ENCODE measurements at places on chromosomes 7 and 10.

DNA sequence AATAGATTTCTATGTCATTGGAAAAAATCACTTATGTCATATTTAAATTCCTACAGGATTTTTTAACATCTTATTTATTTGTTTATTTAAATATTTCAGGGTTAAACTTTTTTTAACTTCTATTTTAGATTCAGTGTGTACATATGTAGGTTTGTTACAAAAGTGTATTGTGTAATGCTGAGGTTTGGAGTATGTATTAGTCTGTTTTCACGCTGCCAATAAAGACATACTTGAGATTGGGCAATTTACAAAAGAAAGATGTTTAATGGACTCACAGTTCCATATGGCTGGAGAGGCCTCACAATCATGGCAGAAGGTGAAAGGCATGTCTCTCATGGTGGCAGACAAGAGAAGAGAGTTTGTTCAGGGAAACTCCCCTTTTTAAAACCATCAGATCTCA, 65.4 kb downstream of the MGAM2 start:
- no peak for DNase-seq

DNA sequence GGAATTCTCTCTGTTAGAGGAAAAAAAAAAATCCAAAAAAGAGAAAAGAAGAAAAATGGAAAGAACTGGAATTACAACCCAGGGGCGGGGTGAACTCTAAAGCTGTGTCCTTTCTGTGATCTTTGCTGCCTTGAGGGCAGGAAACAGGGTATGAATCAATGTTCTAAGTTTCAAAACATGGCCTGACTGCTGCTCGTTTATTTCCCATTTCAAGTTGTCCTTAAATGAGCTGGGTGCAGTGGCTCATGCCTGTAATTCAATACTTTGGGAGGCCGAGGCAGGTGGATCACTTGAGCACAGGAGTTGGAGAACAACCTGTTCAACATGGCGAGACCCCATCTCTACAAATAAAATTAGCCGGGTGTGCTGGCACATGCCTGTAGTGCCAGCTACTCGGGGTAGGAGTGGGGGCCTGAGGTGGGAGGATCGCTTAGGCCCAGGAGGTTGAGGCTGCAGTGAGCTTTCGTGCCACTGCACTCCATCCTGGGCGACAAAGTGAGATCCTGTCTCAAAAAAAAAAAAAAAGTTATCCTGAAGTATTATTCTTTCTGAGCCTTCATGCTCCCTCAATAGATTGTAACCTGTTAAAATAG, 24.7 kb upstream of the TFAM start:
- DNase-seq = no peak

DNA sequence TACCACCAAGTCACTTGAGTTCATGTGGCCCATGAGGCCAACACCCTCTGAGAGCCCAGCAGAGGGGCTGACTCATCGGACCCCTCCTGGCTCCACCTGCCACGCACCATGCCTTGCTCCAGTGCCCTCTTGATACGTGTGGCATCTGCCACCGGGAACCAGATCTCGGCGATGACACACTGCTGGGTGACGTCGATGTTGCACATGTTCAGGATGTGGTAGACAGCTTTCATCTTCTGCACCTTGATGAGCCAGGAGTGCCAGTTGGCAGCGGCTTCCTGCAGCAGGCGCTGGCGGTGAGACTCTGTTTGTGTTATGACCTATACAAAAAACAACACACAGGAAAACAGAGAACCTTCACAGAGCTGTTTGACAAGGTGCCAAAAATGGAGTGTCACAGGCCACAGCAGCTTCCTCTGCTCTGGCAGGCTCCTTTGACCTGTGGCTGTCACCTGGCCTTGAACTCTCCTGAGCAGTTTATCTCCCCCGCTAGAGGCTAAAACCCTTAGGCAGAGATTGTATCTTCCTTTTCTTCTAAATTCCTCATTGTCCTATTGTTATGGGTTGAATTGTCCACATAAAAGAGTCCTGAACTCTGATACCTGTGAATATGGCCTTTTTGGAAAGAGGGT, 45.2 kb upstream of the TMEM213 start:
- peak; percentile 39 for DNase-seq

DNA sequence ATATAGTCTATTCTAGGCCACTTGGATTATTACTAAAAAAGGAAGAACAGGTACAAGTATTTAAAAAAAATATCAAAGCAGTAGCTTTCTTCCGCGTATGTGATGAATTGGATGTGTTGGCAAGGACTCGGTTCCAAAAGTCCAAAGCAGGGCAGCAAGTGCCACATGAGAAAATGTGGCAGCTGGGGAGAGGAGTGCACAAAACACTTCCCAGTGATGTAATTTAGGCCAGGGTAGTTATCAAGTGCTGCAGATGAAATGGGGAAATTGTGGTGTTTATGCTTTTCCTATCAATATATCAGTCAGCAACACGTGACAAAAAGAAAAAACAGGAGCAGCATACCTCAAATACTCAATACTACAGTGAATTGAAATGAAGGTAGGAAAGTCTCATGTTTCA, 7.0 kb downstream of the RHOBTB1 start:
- no peak for DNase-seq

DNA sequence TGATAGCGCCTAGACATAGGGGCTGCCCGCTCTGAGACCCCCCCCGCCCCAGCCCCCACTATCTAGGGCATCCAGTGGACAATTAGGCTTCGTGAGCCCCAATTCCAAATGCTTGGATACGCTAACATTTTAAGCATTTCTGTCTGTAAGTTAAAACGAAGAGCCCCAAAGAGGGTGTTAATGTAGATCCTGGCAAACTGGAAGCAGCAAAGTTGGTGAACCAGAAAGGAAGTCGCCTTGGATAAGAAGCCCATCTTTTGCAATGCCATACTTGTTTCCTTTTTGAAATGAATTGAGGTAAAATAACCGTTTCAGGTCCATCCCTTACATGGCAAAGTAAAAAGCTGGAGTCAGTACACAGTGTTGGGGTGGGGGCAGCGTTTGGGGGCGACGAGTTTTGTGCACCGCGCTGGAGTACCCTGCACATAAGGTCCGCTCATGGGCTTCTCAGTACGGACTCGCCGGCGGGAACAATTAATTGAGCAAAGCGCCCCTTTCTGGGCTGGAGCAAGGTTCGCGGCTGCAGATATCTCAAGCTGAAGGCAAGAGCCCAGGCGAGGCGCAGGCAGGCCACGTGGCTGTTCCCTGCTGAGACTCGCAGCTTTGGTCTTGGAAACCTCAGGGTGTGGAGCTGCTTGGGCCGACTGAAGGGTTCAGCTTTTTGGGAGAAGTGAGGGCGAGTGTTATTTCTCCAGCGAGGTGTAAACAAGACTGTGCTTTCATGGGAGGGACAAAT, 1.4 kb upstream of the TWIST1 start:
- DNase-seq = peak; percentile 30

DNA sequence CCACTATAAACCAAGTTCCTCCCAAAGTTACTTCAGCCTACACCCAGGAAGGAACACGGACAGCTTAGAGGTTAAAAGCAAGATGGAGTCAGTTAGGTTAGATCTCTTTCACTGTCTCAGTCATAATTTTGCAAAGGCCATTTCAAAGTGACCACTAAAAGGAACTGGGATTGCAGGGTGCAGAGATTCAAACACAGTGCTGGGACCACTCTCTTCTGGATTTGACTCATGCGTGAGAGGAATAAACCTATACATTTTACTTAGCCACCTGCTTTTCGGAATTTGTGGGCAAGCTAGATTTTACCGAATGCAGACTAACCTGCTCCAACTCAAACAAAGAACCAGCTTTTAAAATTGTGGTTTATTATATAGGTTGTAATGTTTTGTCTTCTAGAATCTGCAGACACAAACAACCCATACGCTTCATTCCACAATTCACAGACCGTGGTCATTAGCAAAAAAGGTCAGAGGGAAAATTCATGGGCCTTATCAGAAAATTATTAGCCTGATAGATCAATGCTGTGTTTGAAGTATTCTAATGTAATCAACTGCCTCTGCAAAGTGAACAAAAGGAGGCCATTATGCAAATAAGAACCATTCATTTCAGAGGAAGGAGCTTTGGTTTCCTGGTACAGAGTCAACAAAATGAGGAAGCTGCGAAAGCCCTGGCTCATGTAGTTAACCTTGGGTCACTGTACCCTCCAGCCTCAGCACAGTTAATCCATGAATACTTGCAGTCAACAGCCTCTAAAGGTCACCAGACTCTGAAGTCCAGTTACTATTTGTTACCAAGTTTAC, 342.7 kb upstream of the KLF6 start:
- no peak for DNase-seq

- no peak for DNase-seq
Observed at GRCh38 chr10:97003151-97003803, 171.2 kb downstream of the LCOR start.

DNA sequence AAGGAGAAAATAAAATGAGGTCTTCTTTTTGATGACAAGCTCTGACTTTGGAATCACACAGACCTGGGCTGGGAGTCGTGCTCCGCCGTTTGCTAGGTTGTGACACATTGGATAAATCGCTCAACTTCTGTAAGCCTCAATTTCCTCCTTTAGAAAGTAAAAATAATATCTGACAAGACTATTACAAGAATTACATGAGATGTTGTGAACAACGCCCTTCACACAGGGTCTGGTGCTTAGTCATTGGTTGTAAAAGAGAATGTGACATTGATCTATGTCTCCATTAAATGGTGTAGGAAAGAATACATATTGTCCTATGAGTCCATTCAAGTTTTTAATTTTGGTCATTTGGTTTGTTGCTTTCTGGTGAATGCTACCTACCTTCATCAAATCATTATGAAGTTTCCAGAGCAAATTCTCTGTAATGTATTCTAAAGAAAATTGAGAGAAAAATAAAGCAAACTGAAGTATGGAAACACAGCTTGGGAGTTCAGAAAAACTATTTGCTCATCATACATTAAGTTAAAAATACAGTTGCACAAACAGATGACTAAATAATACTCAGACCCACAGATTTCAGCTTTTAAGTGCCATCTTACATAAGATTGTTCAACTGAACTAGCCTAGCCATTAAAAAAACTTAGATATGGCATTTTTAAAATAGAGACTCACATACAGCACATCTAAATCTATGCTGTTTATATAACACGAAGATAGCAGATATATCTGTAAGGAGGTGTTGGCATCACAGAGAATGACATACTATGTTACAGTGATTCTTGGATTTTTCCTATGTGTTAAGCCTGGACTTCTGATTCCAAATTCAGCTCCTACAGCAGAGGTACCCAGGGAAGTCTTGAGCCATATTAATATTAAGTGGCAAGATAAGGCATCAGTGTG, 12.3 kb upstream of the ADRB1 start:
- DNase-seq = no peak

DNA sequence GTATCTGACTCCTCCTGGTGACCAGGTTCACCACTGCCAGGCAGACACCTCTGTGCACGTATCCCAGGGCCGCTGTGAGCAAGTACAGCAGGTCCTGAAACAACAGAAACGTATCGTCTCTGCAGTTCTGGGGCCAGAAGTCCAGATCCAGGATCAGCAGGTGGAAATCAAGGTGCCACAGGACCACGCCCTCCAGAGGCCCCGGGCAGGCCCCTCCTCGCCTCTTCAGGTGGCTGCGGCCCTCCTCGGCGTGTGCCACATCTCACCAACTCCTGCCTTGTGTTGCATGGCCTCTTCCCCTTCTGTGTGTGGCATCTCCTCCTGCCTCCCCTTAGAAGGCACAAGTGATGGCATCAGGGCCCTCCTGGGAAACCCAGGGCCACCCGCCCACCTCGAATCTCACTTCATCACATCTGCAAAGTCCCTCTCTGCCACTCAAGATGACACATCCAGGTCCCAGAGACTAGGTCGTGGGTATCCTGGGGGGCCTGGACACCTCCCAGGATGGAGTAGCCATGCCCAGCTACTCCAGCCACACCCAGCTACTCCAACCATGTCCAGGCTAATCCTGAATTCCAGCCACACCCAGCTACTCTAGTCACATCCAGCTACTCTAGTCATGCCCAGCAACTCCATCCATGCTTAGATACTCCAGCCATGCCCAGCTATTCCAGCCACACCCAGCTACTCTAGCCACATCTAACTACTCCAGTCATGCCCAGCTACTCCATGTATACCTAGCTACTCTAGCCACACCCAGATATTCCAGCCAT, 52.6 kb upstream of the DNAAF5 start:
- no peak for DNase-seq

DNA sequence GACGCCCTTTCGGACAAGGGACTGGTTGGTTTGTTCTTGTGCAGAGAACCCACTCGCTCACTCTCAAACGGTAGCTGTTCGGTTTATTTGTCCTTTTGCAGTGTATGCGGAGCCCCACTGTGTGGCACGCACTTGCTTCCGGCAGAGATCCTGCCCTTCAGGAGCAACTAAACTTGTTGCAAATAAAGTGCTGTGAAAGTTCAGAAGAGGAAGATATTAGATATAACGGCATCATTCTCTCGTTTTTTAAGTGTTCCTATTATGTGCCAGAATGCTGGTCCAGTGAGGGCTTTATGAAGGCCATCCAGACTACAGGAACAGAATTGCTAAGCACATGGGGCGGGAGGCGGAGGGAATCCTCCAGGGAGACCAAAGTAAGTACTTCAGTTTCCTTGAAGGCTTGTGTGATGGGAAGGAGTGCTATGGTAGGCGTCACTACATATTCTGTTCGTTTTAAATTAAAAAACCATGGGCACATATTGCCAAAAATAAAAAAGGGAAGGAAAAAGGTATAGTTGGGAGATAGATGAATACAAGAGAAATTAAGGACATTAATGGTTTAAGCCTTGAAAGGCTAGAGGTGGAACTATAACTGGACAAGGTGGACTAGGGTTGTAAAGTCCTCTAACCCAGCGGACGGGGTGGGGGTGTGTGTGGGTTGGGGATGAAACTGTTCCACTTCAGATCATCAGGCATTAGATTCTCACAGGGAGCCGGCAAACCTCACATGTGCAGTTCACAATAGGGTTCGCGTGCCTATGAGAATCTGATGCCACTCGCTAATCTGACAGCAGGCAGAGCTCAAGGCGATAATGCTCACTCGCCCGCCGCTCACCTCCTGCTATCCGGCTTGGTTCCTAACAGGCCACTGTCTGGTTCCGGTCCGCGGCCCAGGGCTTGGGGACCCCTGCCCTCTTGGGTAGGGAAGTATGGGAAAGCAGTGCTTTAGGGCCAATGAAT, 704 bp upstream of the ERLIN1 start:
- DNase-seq = peak; percentile 43

DNA sequence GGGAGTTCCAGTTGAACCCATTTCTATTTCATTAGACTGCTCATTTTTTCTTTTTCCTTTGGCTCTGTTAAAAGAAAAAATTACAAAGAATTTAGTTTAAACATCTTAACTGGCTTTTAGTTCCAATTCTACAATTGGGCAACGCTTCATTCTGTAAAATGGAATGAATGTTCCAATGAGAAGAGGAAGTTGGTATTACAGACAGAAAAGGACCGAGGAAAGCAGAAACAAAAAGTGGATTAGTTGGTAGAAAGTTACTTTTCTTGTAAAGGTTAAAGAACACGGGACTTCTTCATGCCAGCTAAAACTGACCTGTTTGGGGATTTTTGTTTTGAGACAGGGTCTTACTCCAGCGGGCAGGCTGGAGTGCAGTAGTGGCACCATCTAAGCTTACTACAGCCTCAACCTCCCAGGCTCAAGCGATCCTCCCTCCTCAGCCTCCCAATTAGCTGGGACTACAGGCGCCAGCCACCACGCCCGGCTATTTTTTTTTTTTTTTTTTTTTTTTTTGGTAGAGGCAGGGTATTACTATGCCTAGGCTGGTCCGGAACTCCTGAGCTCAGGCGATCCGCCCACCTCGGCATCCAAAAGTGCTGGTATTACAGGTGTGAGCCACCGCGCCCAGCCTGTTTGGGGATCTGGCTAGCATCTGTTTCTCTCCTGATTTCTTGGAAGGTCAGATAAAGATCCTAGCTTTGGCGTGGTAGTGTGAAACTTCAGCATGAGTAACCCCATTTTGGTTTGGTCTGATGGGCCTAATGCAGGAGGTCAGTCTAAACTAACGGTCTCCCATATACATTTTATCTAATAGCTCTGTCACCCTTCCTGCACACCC, 1.3 kb upstream of the VDAC2 start:
- DNase-seq = no peak

GRCh38 chr10:43377424-43377883, 6.0 kb downstream of the FXYD4 start:
- DNase-seq = no peak

Data from femur (tissue), 1 donor.